ENCODE measurements at places on chromosomes 2 and 18.

DNA sequence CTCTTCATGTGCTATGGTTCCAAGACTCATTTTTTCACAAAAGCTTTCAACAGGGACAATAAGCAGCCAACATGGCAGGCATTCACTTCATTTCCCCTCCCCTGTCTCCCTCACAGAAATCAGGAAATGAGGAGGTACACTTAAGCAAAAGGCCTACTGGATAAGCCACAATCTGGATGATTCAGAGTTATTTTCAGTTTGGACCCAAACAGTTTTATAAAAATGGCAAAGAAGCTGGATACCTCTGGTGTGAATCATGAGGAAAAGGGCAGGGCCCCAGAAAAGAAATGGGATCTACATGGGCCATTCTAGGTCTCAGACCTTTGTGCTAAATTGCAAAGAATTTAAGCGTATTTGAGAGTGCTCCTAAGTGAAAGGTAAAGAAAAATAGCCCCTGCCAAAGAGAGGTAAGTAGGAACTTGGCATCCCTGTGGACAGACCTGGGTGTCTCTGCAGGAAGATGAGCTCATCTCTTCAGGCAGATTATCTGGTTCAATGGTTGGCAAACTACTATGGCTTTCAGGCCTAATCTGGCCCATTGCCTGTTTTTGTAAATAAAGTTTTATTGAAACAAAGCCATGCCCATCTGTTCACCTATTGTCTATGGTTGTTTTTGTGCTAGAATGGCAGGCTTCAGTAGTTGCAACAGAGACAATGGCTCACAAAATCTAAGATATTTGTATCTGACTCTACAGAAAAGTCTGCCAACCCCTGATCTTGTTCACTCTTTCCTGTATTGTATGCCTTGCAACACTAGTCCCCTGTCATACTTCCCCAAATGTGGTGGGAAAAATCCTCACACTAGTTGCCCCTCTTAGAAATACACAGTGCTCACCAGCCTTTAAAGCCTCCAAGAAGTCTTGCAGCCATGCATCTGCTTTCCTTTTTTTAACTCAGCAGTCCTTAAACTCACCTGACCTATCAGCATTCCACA lies 315.0 kb downstream of the ALK start:
- no peak for DNase-seq

DNA sequence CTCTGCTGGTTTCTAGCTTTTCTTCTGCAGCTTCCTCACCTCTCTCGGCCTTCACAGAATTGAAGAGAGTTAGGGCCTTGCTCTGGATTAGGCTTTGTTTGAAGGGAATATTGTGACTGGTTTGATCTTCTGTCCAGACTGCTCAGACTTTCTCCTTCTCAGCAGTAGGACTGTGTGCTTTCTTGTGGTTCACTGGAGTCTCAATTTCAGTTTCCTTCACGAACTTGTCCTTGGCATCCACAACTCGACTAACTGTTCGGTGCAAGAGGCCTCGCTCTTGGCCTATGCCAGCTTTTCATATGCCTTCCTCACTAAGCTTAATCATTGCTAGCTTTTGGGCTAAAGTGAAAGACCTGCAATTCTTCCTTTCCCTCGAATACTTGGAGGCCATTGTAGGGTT lies 18.9 kb upstream of the SALL3 start:
- DNase-seq: no peak

GRCh38 chr2:158228943-158229508 lies 127.3 kb downstream of the UPP2 start:
- DNase-seq: no peak

DNA sequence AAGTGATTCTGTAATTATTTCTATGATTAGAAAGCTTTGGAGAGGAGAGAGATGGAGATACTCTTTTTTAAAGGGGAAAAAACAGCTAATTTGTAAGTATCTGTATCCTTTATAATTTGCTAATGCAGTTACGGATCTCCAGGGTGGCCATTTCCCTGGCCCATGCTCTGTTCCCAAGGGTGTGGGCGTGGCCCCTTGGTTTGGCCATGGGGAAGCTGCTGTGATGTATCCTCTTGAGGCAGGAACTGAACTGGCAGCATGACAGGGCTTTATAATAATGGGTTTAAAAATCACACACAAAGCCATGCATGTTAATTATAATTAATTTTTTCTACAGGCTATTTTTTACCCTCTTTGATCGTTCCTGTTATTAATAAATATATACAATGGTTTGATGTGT lies 27.0 kb downstream of the TRAPPC12 start:
- no peak for DNase-seq

DNA sequence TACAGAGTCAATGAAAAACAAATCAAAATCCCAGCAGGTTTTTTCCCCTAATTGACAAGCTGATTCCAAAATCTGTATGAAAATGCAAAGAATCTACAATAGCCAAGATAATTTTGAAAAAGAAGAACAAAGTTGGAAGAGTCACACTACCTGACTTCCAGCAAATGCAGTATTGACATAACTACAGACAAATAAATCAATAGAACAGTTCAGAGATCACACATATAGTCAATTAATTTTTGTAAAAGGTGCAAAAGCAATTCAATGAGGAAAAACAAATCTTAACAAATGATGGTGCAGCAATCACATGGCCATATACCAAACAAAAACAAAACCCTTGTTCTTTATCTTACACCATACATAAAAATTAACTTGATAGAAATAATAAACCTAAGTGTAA lies 74.6 kb upstream of the ST8SIA5 start:
- DNase-seq: no peak

GRCh38 chr2:85323351-85323987 lies 4.3 kb downstream of the TGOLN2 start:
- no peak for DNase-seq

GRCh38 chr2:24919037-24919505 lies 966 bp downstream of the ADCY3 start:
- DNase-seq: peak; percentile 28

DNA sequence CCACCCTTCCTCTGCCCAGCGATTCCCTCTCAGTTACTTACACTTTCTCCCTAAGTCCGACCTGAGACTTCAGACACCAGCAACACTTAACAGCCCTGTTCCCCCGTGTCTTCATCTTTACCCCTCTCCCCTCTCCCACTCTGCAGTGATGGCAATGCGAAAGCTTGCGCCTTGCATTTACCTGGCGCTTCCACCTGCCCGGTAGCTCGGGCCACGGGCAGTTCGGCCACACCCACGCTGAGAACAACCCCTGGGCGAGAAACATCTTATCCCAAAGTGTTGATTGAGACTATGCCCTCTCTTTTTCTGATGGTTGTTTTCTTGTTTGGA lies 558 bp downstream of the DNAJC10 start:
- DNase-seq: no peak

- no peak for DNase-seq
These were observed 26.9 kb upstream of the YWHAQ start for GRCh38 chr2:9657731-9658130.

- no peak for DNase-seq
These were observed 20.8 kb upstream of the CEP68 start for GRCh38 chr2:65035351-65035943.

GRCh38 chr2:131520526-131520925 lies 7.2 kb upstream of the CCDC74A start:
- DNase-seq: no peak

GRCh38 chr2:11584525-11585056 lies 50.7 kb downstream of the GREB1 start:
- DNase-seq: no peak

DNA sequence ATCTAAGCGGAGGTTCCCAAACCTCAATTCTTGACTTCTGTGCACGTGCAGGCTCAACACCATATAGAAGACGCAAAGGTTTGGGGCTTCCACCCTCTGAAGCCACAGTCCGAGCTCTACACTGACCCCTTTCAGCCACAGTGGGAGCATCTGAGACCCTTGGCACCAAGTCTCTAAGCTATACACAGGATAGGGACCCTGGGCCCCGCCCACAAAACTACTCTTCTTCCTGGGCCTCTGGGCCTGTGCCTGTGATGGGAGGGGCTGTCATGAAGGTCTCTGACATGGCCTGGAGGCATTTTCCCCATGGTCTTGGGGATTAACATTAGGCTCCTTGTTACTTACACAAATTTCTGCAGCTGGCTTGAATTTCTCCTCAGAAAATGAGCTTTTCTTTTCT lies 1374.1 kb upstream of the NXPH2 start:
- DNase-seq: no peak

GRCh38 chr18:11367351-11367750 lies 218.0 kb upstream of the PIEZO2 start:
- no peak for DNase-seq

GRCh38 chr2:147642765-147643164 lies 202.1 kb upstream of the ACVR2A start:
- DNase-seq: no peak

DNA sequence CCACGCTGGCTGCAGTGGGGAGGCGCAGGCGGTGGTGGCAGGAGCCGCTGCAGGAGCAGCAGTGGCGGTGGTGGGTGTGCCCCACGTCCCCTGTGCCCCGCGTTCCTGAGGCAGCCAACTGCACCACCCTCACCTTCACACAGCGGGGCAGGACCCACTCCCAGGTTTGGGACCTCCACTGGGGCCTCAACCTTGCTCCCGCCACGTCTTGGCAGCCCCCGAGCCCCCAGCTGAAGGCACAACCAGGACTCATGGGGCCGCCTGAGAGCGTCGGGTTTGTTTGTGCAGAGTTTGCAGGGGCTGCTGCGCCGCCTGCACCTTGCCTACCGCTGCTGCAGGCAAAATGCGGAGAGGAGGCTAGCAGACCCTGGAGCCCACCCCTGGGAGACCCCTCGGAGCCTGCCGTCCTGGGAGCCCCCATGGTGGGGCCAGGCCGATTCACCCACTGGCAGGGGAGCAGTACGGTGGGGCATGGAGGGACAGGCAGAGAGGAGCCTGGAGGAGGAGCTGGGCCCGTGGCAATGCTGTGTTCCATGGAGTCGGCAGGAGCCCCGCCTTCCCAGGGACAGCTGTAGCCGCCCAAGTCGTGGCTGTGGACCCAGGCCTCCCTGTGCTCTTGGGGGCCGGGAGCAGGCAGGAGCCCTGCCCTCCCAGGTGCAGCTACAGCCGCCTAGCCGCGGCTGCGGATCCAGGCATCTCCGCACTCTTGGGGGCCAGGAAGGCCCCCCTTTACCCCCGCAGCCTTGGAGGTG lies 14.7 kb upstream of the EML6 start:
- no peak for DNase-seq

- DNase-seq: no peak
These were observed 214.7 kb downstream of the RAD51AP2 start for GRCh38 chr2:17303521-17303920.

DNA sequence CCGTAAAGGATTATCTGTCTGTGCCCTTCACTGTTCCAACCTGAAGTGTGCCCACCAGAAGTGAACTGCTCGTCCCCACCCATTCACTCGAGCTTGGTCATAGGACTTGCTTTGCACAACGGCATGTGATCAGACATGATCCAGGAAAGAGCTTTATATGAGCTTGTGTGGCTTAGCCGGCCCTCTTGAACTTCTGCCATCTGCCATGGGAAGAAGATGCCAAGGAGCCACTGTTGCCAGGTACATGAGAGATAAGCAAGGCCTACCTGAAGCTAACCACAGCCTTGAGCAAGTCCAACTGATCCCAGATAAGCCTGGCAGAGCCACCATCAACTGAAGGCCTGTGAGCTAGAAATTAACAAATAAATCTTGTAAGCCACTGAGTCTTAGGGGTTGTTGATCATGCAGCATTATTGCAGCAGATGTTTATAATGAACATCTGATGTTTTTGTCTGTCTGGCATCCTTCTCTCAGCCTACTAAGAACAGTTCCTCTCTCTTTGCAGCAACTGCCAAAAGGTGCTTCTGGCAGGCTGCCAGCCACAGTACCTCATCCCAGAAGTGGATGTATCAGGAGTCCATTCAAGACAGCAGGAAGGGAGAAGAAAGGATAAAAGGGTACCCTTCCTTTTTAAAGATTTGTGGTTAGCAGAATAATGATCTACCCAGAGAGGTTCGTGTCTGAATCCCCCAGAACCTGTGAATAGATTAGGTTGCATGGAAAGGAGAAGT lies 16.8 kb downstream of the DBI start:
- no peak for DNase-seq

GRCh38 chr2:43049836-43050801 lies 176.3 kb downstream of the ZFP36L2 start:
- DNase-seq: no peak

DNA sequence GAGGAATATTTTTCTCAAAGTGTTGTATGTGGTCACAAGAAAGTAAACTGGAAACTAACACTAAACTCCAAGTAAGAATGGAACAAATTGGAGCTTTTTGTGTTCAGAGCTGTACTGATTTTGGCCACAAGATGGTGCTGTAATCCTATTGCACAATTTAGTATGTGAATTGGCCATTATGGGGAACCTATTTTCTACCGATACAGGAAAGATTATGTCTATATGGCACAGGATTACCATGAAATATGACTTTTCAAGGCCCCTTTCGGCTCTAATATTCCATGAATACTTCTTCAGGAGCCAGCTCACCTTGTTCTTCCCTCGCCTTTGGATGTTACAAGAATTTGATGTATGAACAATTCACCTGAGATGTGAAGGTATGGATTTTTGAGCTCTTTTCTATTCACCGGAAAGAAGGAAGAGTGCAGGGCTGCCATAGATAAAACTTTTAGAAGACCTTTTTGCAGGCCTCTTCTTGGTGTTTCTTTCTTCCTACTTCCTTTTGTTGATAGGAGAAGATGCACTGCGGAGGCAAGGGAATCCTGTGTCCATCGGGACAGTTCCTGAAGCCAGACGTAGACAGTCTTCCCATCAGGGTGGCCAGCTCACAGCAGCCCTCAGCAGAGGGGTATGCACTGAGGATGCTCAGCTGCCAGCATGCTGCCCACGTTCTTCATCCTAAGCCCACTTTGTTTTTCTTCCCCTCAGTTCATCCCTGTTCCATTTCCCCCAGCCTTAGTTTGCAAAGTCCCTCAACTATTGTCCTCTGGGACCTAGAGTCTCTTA lies 13.3 kb downstream of the MRPL44 start:
- peak; percentile 6 for DNase-seq

- no peak for DNase-seq
These were observed 43.8 kb upstream of the DDX18 start for GRCh38 chr2:117770730-117771129.

- DNase-seq: no peak
These were observed 307 bp upstream of the DUSP11 start for GRCh38 chr2:73780237-73780582.

DNA sequence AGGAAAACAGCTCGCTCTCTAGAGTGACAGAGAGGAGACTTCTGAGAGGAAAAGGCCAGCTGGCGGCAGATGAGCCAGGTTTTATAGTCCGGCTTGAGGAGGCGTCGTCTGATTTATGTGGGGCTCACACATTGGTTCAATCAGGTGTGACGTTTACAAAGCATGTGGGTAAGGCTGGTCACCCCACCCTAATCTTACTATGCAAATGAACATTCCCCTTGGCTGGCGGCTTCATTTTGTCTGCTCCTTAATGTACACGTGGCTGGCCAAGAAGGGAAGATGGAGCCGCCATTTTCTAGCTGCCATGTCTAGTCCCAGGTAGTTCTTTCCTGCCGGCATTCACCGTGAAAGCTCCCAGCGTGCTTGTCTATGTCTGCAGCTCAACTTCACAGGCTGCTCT lies 299.1 kb upstream of the SPRED2 start:
- DNase-seq: no peak

GRCh38 chr2:140416577-140416976 lies 1636.4 kb upstream of the NXPH2 start:
- no peak for DNase-seq

- no peak for DNase-seq
These were observed 66.7 kb upstream of the DAPL1 start for GRCh38 chr2:158728422-158728821.

Measured in activated CD8-positive, alpha-beta memory T cell treated with anti-CD3 and anti-CD28 coated beads for 1 hour (primary cell).